ENCODE measurements at places on chromosomes 2 and 18.
A peak's percentile ranks its signal among the peaks of the same experiment; 100 is the strongest.

GRCh38 chr2:12613137-12613835 lies 103.5 kb upstream of the TRIB2 start:
- H3K27ac ChIP-seq: no peak overlapping the region
- no peaks in the 10 kb centered on the region for H3K36me3 ChIP-seq
- DNase-seq: no peak

DNA sequence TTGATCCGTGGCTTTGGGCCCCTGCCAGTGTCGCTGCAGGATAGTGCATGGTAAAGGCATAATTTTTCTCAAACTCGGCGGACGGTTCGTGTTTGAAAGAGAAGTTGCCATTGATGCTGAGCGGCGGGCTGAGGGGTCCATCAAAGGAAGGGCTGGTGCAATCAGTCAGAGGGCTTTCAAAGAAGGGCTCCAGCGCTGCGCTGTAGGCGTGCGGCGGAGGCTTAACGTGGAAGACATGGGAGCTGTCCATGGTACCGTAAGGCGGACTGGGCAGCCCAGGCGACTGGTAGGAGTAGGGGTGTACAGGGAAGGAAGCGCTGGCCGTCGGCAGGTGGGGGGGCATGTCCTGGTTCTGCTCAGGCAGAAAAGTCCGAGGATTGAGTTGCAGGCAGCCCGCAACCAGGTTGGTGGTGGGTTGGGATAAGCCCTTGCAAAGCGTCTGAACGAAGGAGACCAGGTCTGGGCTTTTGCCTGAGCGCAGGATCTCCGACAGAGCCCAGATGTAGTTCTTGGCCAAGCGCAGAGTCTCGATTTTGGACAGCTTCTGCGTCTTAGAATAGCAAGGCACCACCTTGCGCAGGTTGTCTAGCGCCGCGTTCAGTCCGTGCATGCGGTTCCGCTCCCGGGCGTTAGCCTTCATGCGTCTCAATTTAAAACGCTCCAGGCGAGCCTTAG lies 2.3 kb downstream of the NEUROD1 start:
- peak; percentile 40 for DNase-seq
- H3K4me3 ChIP-seq: no peak overlapping the region
- H3K27ac ChIP-seq: no peak overlapping the region

DNA sequence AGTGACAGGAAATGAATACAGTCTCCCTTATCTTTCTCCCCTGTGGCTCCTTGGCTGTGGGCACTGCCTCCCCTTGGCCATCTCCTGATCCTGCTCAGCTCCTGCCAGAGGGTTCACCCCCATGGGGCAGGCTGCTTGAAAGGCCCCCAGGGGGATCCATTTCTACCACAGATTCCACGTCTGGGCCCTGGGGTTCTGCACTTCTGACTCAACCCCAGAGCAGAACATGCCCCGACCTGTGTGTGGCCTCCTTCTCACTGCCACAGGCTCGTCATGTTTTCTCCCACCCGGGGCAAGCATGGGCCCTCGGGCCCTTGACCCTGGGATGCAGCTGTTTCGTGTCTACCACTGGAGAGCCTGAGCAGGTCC lies 122.2 kb downstream of the ACKR3 start:
- no peaks in the 10 kb centered on the region for H3K27me3 ChIP-seq
- H3K27ac ChIP-seq: no peak overlapping the region
- no peaks in the 10 kb centered on the region for H3K36me3 ChIP-seq
- no peaks in the 10 kb centered on the region for H3K4me1 ChIP-seq
- DNase-seq: no peak
- no peak overlapping the region for H3K4me3 ChIP-seq

- no peak for DNase-seq
- H3K36me3 ChIP-seq: peaks cover 3% of the 10 kb centered on the region
- no peaks in the 10 kb centered on the region for H3K27me3 ChIP-seq
- no peak overlapping the region for H3K27ac ChIP-seq
These were observed 22.5 kb downstream of the CYRIA start for GRCh38 chr2:16643099-16643498.

DNA sequence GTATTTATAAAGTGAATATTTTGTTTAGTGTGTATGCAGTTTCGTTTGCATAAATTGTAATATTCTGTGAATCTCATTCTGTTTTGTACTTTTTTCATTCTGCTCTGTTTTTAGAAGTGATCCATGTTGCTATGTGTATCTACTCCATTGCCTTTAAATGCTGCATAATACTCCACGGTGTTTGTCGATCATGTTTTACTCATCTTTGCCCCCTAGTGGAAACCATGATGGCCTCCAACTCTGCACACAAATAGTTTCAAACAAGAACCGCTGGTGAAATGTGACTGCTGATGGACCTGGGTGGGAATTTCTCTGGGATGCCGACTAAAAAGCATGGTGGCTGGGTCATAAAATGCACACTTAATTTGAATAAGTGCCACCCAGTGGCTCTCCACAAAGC lies 32.0 kb upstream of the SKOR2 start:
- no peak for DNase-seq
- H3K4me1 ChIP-seq: no peaks in the 10 kb centered on the region
- H3K36me3 ChIP-seq: no peaks in the 10 kb centered on the region
- H3K27me3 ChIP-seq: no peaks in the 10 kb centered on the region
- no peak overlapping the region for H3K4me3 ChIP-seq
- H3K27ac ChIP-seq: no peak overlapping the region

- H3K4me1 ChIP-seq: no peaks in the 10 kb centered on the region
- no peak overlapping the region for H3K27ac ChIP-seq
- no peak for DNase-seq
- no peaks in the 10 kb centered on the region for H3K36me3 ChIP-seq
- H3K4me3 ChIP-seq: no peak overlapping the region
These were observed 1424.0 kb upstream of the PIK3C3 start for GRCh38 chr18:40531051-40531450.

DNA sequence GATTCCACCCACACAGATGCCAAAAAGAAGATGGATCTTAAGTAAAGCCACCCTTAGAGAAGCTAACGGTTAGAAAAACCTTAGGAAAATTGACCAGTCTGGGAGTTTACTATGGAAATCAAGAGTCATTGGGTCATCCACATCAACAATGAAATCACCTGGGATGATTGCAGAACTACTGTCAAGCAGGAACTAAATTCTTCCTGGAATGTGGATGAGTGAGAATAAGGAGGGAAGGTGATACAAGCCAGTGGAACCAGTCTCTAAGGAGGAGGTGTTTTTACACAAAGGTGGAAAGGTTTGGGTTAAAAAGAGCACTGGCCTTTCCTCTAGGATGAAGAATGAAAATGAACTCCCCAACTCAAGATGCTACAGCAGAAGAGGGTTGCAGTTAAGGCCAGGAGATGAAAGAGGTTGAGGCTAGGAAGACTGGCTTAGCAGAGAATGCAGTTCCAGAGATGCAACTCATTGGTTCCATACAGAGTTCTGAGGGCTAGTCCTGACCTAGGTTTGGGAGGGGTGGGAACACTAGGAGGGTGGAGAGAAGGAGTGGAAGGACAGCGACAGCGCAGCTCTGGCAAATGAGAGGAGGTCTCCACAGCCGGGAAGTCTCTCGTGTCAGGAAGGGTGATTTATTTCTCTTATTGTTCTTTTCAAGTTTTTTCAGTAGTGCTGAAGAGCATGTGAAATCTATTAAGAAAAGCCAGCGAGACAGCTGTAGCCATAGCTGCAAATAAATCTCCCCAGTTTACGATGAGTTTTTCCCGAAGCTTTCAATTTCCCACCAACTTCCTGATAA lies 27.7 kb upstream of the KDM3A start:
- no peak overlapping the region for H3K27ac ChIP-seq
- H3K36me3 ChIP-seq: no peaks in the 10 kb centered on the region
- peak overlapping the region; percentile 3 for H3K4me3 ChIP-seq
- no peaks in the 10 kb centered on the region for H3K4me1 ChIP-seq
- H3K27me3 ChIP-seq: no peaks in the 10 kb centered on the region

DNA sequence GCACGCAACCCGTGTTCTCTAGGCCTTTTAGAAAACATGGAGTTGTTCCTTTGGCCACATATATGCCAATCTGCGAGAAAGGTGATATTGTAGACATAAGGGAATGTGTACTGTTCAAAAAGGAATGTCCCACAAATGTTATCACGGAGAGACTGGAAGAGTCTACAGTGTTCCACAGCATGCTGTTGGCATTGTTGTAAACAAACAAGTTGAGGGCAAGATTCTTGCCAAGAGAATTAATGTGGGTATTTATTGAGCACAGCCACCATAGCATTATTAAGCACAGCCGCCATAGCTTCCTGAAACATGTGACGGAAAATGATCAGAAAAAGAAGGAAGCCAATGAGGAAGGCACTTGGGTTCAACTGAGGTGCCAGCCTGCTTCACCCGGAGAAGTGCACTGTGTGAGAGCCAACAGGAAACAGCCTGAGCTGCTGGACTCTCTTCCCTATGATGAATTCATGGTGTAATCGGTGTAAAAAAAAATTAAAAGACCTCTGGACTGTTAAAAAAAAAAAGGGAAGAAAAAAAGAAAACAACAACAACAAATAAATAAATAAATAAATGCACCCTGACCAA lies 29.0 kb upstream of the REL start:
- H3K4me3 ChIP-seq: no peak overlapping the region
- H3K36me3 ChIP-seq: no peaks in the 10 kb centered on the region
- no peaks in the 10 kb centered on the region for H3K27me3 ChIP-seq

DNA sequence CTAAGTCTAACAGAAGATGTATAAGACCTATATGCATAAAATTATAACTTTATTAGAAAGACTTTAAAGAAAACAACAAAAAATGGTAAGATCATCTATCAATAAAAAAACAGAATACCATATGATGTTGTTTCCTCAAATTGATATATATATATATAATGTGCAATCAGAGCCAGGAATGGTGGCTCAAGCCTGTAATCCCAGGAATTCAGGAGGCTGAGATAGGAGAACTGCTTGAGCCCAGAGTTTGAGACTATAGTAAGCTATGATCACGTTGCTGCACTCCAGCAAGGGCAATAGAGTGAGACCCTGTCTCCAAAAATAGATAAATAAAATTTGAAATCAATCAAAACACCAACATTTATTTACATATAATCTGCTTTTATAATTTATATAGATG lies 19.5 kb downstream of the CYTIP start:
- H3K36me3 ChIP-seq: no peaks in the 10 kb centered on the region
- H3K4me3 ChIP-seq: no peak overlapping the region
- no peaks in the 10 kb centered on the region for H3K4me1 ChIP-seq

- H3K4me1 ChIP-seq: no peaks in the 10 kb centered on the region
- H3K27me3 ChIP-seq: no peaks in the 10 kb centered on the region
- no peak for DNase-seq
- H3K36me3 ChIP-seq: no peaks in the 10 kb centered on the region
- no peak overlapping the region for H3K4me3 ChIP-seq
These were observed 52.5 kb downstream of the CDH2 start for GRCh38 chr18:28124131-28125029.

DNA sequence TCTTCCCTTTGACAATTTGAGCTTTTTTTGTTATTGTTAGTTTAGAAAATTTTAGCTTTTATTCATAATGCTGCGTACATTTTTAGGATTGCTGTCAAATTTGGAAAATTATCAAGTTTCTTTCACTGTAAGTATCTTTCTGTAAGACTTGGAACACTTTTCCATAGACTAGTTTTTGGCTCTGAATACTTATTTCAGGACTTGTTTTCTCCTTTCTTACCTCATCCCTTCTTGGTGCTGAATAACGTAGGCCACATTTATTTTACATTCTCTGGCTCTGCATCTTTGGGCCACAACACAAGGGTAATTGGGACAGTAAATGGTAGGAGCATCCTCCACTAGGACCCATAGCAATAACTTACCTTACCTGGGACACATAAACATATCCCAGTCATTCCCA lies 85.1 kb downstream of the CCDC85A start:
- H3K36me3 ChIP-seq: no peaks in the 10 kb centered on the region
- H3K4me3 ChIP-seq: no peak overlapping the region
- H3K27me3 ChIP-seq: no peaks in the 10 kb centered on the region
- no peaks in the 10 kb centered on the region for H3K4me1 ChIP-seq
